ENCODE measurements at places on chromosomes 7 and 10. TPM values are rescaled to one million over a fixed set of nuclear protein-coding genes. Genes with fewer than 3 reads are reported as not detected.

Gene GRM3
- total RNA-seq: not detected

Gene APBB1IP
- 0.22 TPM for total RNA-seq

Gene TRIM56
- 29.7 TPM for total RNA-seq

Gene SFTPA1
- 5.2 TPM for total RNA-seq

Gene AS3MT
- total RNA-seq: 0.29 TPM

Gene RBP3
- not detected for total RNA-seq

Gene BEND7
- 8.2 TPM for total RNA-seq

Gene ADAM22
- 0.40 TPM for total RNA-seq

Gene PRKAR2B
- 115 TPM for total RNA-seq

Gene NEUROD6
- total RNA-seq: not detected

Gene PRSS1
- 6.6 TPM for total RNA-seq

Gene LEP
- not detected for total RNA-seq

Gene GALNT11
- 27.9 TPM for total RNA-seq

Gene CYP26C1
- total RNA-seq: 0.16 TPM

Gene AGR3
- total RNA-seq: not detected

Gene ANKRD61
- total RNA-seq: not detected

Gene HOXA2
- not detected for total RNA-seq

Gene POLR2J2
- 13.6 TPM for total RNA-seq
